ENCODE measurements at places on chromosomes 13 and 19. TPM values are rescaled to one million over a fixed set of nuclear protein-coding genes. Genes with fewer than 3 reads are reported as not detected.

The CAPN12 gene
- 0.30 TPM for polyA plus RNA-seq

GRCh38 chr19:35587321-35587720 lies 1.3 kb downstream of the PMIS2 start:
- DNase-seq, result no peak

DNA sequence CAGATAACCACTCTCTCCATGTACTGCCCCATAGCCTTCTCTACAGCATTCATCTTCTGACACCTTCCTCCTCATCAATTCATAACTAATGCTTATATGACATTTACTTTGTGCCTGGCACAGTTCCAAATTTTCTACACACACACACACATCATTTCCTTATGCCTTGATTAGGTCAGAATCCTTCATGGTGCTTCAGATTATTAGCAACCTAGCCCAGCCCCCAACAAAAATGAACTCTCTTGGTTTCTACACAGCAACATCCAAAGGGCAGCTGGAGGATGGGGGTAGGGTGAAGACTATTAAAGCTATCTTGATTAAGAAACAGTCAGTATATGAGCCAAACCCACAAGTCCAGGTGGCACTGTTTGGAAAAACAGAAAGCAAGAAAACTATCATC lies 3.7 kb downstream of the RUBCNL start:
- no peak for DNase-seq

DNA sequence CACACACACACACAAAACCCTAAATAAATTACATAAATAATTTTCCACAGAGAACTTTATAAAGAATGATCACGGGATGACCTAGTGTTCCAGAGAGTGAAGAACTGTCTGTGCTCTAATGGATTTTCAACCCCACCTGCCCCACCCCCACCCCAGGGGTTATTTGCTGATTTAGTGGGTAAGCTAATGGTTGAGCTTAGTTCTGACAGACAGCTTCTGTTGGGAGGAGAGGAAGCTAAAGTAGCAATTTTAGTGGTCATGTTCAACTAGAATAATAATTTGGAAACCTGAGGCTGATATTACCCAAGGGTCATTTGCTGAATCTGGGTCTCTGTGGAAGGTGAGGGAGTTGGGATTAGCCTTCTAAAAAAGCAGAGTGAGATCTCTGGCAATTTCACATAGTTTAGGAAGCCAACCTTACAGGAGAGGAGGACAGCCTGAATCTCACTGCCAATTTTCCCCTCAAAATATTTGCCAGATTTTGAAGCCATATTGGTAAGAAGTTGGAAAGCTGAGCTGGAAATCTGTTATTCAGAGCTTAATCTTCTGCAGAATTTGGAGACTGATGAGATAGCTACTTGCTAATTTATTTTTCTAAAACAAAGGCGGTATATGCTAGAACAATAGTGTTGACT lies 68.7 kb downstream of the POSTN start:
- no peak for DNase-seq

The PBX4 gene
- 0.63 TPM for polyA plus RNA-seq

The BICRA gene
- 0.81 TPM for polyA plus RNA-seq

Measured in GM23248 (cell line).